Astrocyte (in vitro differentiated cells and primary cell): ENCODE measurements at places on chromosomes 12 and 14. TPM values are rescaled to one million over a fixed set of nuclear protein-coding genes. Genes with fewer than 3 reads are reported as not detected.

GRCh38 chr12:10393291-10393690 lies 3.5 kb upstream of the KLRK1 start:
- DNase-seq = no peak

PRICKLE1 gene
- total RNA-seq = 34.9 and 39.5 TPM in 2 replicates

- DNase-seq = peak; percentile 99
Measured at GRCh38 chr12:104513681-104514080, 56.9 kb downstream of the CHST11 start.

IFNG-AS1 gene
- total RNA-seq = not detected in 2 replicates

OTX2 gene
- total RNA-seq = 2.3 and 8.2 TPM in 2 replicates
